H7 (cell line): ENCODE measurements at places on chromosomes 4 and X. TPM values are rescaled to one million over a fixed set of nuclear protein-coding genes. Genes with fewer than 3 reads are reported as not detected.
A peak's percentile ranks its signal among the peaks of the same experiment; 100 is the strongest.

- DNase-seq = no peak
These were observed 429 bp downstream of the NOCT start for GRCh38 chr4:139015948-139016471.

DNA sequence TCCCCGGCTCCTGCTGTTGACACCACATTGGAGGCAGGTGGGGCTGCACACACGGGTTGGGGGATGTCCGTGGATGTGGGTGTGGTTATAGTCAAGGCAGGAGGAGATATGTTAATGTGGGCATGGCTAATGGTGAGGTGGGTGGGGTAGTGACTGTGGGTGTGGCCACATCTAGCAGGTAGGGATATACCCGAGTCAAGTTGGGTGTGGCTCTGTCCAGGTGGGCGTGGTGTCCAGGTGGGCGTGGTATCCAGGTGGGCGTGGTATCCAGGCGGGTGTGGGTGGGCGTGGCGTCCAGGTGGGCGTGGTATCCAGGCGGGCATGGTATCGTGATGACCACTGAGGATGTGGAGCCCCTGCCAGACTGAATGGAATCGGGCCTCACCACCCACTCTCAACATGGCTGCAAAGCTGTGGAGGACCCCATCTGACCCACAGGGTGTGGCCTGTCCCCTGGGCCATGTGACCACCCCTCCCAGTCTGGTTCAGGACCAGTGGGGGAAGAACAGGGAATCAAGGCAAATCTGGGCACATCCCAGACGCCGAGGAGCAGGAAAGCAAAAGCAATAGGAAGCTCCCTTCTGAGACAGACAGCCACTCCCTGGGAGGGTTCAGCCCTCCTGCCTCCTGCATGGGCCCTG lies 21.0 kb downstream of the MAN2B2 start:
- DNase-seq = peak; percentile 93

- DNase-seq = no peak
These were observed 25.4 kb downstream of the CFAP299 start for GRCh38 chr4:80360900-80361299.

- DNase-seq = peak; percentile 44
These were observed 222.7 kb upstream of the HAND2 start for GRCh38 chr4:173752610-173753230.

DNA sequence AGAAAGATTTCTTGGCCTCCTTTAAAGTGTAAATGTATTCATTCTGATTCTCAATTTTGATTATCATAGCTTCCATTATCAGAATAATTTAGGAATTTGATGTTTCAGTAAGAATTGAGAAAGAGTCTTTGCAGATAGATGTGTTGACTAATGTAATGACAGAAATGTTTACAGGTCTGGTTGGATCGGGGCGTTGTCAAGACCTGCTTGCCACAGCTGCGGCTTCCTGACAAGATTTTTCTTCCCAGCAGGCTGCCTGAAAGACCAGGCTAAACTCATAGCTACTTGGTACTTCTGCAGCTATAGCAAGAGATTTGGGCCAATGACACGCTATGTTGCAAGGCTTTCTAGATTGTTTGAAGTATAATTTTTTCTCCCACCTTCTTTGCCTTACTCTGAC lies 91.5 kb upstream of the ANKRD50 start:
- DNase-seq = no peak

- DNase-seq = no peak
These were observed 9.0 kb upstream of the CHIC2 start for GRCh38 chr4:54073271-54073880.

GRCh38 chrX:102154900-102155805 lies 624 bp downstream of the BEX5 start:
- no peak for DNase-seq

DNA sequence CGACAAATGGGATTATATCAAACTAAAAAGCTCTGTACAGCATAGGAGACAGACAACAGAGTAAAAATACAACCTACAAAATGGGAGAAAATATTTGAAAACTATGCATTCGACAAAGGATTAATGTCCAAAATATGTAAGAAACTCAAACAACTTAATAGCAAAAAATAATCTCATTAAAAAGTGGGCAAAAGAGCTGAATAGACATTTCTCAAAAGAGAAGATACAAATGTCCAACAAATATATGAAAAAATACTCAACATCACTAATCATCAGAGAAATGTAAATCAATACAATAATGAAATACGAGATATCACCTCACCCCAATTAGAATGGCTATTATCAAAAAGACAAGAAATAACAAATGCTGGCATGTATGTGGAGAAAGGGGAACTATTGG lies 272.9 kb downstream of the KLHL13 start:
- DNase-seq = no peak

Gene GDPD2
- 1.5 and 2.0 TPM in 2 replicates for total RNA-seq
